Muscle of arm (tissue), 14 donors: ENCODE measurements at places on chromosomes 13 and 19. TPM values are rescaled to one million over a fixed set of nuclear protein-coding genes. Genes with fewer than 3 reads are reported as not detected.

GFY gene
- not detected for polyA plus RNA-seq

CRB3 gene
- 0.55 TPM for polyA plus RNA-seq

ZNF546 gene
- polyA plus RNA-seq, result 2.0 TPM

A1BG gene
- 2.8 TPM for polyA plus RNA-seq

C19orf67 gene
- not detected for polyA plus RNA-seq

ZNF429 gene
- 21.5 TPM for polyA plus RNA-seq

NLRP12 gene
- 0.28 TPM for polyA plus RNA-seq

CLDN10 gene
- 8.7 TPM for polyA plus RNA-seq

HPN gene
- polyA plus RNA-seq, result 0.11 TPM

MEIOSIN gene
- polyA plus RNA-seq, result not detected

ZNF556 gene
- 38.6 TPM for polyA plus RNA-seq
